ENCODE measurements at places on chromosomes 6 and 20.

DNA sequence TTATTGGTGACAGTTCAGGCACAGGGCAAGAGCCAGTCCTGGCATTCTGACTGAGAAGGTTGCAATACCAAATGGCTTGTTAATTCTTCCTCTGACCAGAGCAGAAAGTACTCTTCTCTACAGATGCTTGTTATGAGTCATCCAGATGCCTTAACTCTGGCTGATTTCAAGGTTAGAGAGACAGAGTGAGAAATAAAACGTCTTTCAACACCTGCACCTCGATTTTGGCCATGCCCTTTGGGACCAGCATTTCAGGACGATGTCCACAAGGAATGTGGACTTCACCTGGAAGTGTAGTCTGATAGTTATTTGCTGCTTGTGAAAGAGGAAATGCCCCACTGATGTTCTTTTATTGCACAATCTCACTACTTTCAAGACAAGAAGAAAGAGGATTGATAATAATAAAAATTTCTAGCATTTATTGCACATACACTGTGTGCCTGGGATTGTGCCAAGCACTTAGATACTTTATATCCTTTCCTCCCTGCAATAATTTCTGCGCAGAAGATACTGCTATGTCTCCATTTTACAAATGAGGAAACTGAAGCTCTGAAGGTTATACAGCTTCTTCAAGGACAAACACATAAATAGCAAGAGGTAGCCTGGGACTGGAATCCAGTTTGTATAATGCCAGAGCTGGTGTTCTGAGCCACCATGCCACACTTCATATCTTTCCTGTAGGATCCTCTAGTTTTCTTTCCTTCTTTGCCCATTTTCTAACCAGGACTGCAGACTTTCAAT is 33.5 kb upstream of the MCM3 start:
- no peaks in the 10 kb centered on the region for H3K36me3 ChIP-seq
- no peak overlapping the region for H3K4me3 ChIP-seq

DNA sequence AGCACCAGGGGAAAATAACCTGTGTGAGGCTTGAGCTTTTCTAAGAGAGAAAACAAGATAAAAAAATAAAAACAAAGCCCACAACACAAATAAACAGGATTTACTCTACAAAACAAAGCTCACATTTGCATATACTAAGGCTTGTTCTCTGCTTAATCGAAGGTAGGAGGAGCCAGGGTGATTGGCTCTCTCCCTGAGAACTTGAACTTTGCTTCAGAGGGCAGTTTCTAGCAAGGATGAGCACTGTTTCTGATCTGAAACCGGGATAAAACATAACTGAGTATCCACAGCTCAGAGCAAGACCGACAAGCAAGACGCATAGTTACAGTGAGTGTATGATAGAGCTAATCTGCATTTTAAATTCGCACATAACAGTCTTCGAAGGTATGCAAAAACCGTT is 200.6 kb downstream of the PRKN start:
- no peaks in the 10 kb centered on the region for H3K36me3 ChIP-seq
- H3K27ac ChIP-seq = no peak overlapping the region
- DNase-seq = no peak
- H3K4me1 ChIP-seq = no peaks in the 10 kb centered on the region

- no peak overlapping the region for H3K4me3 ChIP-seq
- DNase-seq = no peak
- peaks cover under 1% of the 10 kb centered on the region for H3K4me1 ChIP-seq
- H3K27me3 ChIP-seq = no peaks in the 10 kb centered on the region
These were observed 85.9 kb downstream of the CRYBG1 start for GRCh38 chr6:106446287-106446885.

DNA sequence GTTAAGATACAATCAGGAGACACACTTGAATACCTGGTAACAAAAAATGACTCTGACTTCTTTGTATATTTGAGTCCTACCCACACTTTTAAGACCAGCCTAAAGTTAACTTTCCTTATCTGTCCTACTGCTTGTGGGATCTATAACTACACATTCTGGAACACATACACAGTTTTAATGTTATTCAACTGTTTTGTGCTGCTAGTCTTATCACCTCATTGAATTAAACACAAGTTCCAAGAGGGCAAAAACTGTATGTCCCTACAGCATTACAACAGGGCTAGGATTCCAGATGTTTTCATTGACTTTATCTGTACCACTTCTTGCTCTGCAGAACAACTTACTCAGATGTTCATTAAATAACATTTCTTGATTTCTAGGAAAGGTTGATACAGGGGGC is 2.8 kb downstream of the HMGN3 start:
- DNase-seq = no peak
- no peaks in the 10 kb centered on the region for H3K36me3 ChIP-seq
- peaks cover 26% of the 10 kb centered on the region for H3K4me1 ChIP-seq
- H3K27ac ChIP-seq = no peak overlapping the region

DNA sequence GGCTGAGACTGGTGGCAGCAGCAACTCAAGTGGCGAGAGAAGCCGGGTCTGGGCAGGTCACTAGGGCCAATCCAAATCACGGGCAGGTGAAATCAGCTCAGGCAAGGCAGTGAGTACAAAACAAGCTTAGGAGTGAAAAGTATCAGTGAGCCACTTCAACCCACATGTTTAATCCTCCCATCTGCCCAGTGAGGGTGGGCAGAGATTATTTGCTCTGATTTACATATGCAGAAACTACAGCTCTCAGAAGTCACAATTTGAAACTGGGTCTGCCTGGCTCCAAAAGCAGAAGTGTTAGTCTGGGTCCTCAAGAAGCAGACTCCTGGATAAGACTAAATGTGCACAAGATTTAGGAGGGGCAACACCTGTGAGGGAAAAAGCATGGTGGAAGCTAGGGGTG is 173.7 kb upstream of the LRFN2 start:
- H3K27me3 ChIP-seq = no peaks in the 10 kb centered on the region
- DNase-seq = no peak
- no peaks in the 10 kb centered on the region for H3K36me3 ChIP-seq
- no peak overlapping the region for H3K4me3 ChIP-seq
- no peak overlapping the region for H3K27ac ChIP-seq

GRCh38 chr20:3221398-3222226 is 12.3 kb downstream of the ITPA start:
- peaks cover 6% of the 10 kb centered on the region for H3K4me1 ChIP-seq
- H3K27me3 ChIP-seq = no peaks in the 10 kb centered on the region
- H3K27ac ChIP-seq = no peak overlapping the region
- H3K36me3 ChIP-seq = peaks cover 13% of the 10 kb centered on the region
- no peak for DNase-seq

DNA sequence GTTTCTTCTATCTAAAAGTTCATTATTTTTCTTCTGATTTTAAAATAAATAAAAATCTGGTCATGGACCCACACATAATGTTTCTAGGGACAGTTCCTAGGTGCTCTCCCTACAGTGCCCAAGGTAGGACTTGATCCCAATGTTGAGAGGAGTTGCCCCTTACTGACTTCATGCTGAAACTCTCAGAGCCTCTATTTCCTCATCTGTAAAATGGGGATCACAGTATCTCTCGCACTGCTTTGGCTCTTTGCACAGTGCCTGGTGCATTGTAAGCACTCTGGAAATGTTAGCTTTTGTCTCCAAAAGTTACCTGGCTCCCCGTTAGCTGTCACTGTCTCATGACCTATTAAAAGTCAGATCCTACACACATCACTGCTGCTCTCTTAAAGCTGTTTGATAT is 205.5 kb downstream of the TSHZ2 start:
- no peak overlapping the region for H3K27ac ChIP-seq
- no peaks in the 10 kb centered on the region for H3K36me3 ChIP-seq
- DNase-seq = no peak
- no peaks in the 10 kb centered on the region for H3K27me3 ChIP-seq
- no peaks in the 10 kb centered on the region for H3K4me1 ChIP-seq

DNA sequence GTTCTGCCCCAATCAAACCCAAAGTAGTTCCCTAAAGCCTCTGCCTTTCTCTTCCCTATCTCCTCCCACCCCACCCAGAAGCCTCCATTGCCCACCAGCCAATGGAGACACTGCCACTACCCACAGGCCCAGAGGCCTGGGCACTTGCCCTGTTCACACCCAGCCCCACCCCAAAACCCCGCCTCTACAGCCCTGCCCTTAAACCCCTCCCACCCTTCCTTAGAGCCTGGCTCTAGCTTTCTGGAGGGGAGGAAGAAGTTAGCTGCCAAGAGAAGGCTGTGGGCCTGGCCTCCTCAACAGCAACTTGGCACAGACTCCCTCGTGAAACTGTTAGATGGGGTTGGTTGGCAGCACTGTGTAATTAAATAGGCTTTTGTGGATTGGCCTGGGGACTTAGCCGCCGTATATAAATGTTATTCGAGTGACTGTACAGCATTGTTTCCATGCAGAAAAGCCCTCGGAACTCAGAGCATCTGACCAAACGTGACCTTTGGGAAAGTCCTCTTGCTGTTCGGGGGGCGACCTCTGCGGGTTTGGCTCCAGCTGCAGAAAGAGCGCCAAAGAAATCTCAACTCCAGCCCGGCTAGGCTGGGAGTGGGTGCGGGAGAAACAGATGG is 31.4 kb downstream of the COL11A2 start:
- H3K36me3 ChIP-seq = no peaks in the 10 kb centered on the region
- no peak for DNase-seq
- H3K4me3 ChIP-seq = peak overlapping the region; percentile 75
- H3K27me3 ChIP-seq = no peaks in the 10 kb centered on the region
- H3K27ac ChIP-seq = peak overlapping the region; percentile 22

- H3K27me3 ChIP-seq = no peaks in the 10 kb centered on the region
- no peaks in the 10 kb centered on the region for H3K36me3 ChIP-seq
- H3K4me3 ChIP-seq = no peak overlapping the region
These were observed 61.7 kb upstream of the ZMYND8 start for GRCh38 chr20:47418069-47418757.

DNA sequence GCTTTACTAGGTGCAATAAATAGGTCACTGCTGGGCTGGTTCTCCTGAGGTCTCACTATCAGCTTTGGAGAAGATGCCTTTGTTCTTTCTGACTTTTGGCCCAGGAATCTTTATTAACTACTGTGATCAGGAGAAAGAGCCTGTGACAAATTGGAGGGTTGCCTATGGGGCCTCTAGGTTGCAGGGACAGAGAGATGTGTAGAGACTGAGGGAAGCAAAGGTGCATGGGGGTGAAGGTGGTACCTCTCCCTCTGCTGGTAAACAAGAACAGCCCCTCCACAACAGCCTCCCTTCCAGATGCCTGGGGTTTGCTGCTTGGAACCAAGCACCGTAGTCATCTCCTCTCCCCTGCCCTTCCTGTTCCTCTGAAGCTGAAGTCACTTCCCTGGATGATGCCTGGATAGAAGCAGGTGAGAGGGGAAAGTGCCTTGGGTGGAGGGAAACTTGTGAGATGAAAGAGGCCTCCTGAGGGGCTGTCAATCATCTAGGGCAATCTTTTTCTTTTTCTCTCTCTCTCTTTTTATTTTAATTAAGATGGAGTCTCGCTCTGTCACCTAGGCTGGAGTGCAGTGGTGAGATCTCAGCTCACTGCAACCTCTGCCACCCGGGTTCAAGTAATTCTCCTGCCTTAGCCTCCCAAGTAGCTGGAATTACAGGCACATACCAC is 57.4 kb upstream of the DUSP22 start:
- no peak overlapping the region for H3K27ac ChIP-seq
- no peaks in the 10 kb centered on the region for H3K4me1 ChIP-seq
- H3K27me3 ChIP-seq = no peaks in the 10 kb centered on the region
- no peak for DNase-seq
- H3K36me3 ChIP-seq = no peaks in the 10 kb centered on the region
- H3K4me3 ChIP-seq = no peak overlapping the region

- H3K4me3 ChIP-seq = no peak overlapping the region
- no peaks in the 10 kb centered on the region for H3K36me3 ChIP-seq
- peak overlapping the region; percentile 43 for H3K27ac ChIP-seq
- peaks cover 18% of the 10 kb centered on the region for H3K4me1 ChIP-seq
- no peak for DNase-seq
These were observed 208.2 kb downstream of the THBS2 start for GRCh38 chr6:169045486-169045885.

DNA sequence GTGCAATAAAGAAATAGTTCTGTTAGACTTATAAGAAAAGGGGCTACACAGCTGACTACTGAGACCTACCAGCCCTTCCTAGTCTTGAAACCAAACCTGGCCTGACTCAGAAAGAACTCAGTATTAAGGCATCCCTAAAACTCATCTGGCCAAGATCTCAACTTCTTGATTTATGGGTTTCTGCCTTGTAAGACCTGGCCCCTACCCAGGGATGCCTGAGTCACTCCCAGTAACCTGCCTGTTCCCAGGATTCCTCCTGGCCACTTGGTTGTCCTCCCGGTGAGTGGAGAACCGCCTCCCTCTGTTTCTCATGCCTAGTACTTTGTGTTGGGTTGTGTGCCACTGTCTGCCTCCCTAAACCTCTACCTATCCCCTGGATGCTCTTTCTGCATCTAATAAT is 189.4 kb upstream of the PREP start:
- no peak overlapping the region for H3K27ac ChIP-seq
- no peaks in the 10 kb centered on the region for H3K36me3 ChIP-seq
- peaks cover 13% of the 10 kb centered on the region for H3K4me1 ChIP-seq
- no peaks in the 10 kb centered on the region for H3K27me3 ChIP-seq

- H3K4me3 ChIP-seq = no peak overlapping the region
These were observed 24.2 kb downstream of the EDN3 start for GRCh38 chr20:59324521-59325141.

- no peaks in the 10 kb centered on the region for H3K36me3 ChIP-seq
- DNase-seq = no peak
- no peaks in the 10 kb centered on the region for H3K4me1 ChIP-seq
- H3K4me3 ChIP-seq = no peak overlapping the region
These were observed 779.9 kb upstream of the MAP3K7 start for GRCh38 chr6:91366781-91367180.

GRCh38 chr6:8983202-8983688 is 547.9 kb upstream of the SLC35B3 start:
- H3K4me3 ChIP-seq = no peak overlapping the region
- DNase-seq = peak; percentile 9
- H3K27ac ChIP-seq = no peak overlapping the region
- H3K27me3 ChIP-seq = no peaks in the 10 kb centered on the region

GRCh38 chr6:24517659-24518543 is 23.1 kb downstream of the ALDH5A1 start:
- H3K27me3 ChIP-seq = no peaks in the 10 kb centered on the region
- no peaks in the 10 kb centered on the region for H3K4me1 ChIP-seq
- H3K27ac ChIP-seq = no peak overlapping the region
- peaks cover 11% of the 10 kb centered on the region for H3K36me3 ChIP-seq
- H3K4me3 ChIP-seq = no peak overlapping the region
- no peak for DNase-seq

DNA sequence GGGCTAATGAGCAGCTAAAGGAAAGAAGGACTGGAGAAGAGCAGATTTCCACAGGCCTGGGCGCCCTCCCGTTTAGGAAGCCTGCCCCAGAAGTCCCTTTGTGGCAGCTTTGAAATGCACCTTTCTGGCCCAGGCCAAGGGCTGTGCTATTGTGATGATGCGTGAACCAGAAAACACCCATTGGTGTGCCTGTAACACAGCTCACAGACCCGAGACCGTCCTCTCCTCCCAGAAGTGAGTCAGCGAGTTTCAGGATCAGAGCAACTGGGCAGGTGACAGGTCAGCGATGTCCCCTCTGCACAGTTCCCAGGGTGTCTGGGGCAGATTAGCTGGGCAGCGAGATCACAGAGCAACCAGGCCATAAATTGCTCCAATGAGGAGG is 71.9 kb upstream of the SULF2 start:
- peak overlapping the region; percentile 77 for H3K27ac ChIP-seq
- DNase-seq = no peak
- H3K4me3 ChIP-seq = peak overlapping the region; percentile 57
- H3K27me3 ChIP-seq = no peaks in the 10 kb centered on the region
- no peaks in the 10 kb centered on the region for H3K36me3 ChIP-seq

GRCh38 chr6:36733300-36733699 is 35.7 kb downstream of the RAB44 start:
- no peak overlapping the region for H3K27ac ChIP-seq
- no peaks in the 10 kb centered on the region for H3K27me3 ChIP-seq
- no peak overlapping the region for H3K4me3 ChIP-seq
- H3K4me1 ChIP-seq = peaks cover 17% of the 10 kb centered on the region
- no peaks in the 10 kb centered on the region for H3K36me3 ChIP-seq

- H3K36me3 ChIP-seq = no peaks in the 10 kb centered on the region
- no peak for DNase-seq
- H3K4me1 ChIP-seq = no peaks in the 10 kb centered on the region
- H3K4me3 ChIP-seq = no peak overlapping the region
- no peaks in the 10 kb centered on the region for H3K27me3 ChIP-seq
These were observed 10.0 kb upstream of the SMAP1 start for GRCh38 chr6:70657706-70658105.

All from thoracic aorta (tissue), 2 donors.